ENCODE measurements at places on chromosomes 4 and X.

GRCh38 chr4:176791591-176792325, 964 bp downstream of the VEGFC start:
- peak; percentile 51 for DNase-seq

- DNase-seq, result peak; percentile 78
Measured at GRCh38 chr4:186570193-186570996, 15.0 kb upstream of the MTNR1A start.

DNA sequence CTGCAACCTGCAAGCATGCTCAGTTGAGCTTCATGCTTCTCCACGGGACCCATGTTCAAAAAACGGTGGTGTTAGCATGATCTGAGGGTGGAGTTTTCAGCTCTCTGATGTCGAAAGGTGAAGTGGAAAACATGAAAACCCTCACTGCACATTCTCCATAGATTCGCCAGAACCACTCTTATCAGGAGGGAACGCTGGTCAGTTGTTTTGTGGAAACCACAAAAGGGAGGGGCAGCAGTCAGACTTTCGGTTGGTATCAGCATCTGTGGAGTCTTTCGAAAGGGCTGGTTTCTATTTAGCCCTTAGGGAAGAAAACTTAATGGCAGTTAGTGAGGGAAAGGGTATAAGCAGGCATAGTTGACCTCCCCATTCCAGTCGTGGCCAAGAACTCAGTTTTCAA, 12.6 kb downstream of the PPA2 start:
- no peak for DNase-seq

GRCh38 chr4:35900286-35901243, 343.7 kb downstream of the ARAP2 start:
- no peak for DNase-seq

DNA sequence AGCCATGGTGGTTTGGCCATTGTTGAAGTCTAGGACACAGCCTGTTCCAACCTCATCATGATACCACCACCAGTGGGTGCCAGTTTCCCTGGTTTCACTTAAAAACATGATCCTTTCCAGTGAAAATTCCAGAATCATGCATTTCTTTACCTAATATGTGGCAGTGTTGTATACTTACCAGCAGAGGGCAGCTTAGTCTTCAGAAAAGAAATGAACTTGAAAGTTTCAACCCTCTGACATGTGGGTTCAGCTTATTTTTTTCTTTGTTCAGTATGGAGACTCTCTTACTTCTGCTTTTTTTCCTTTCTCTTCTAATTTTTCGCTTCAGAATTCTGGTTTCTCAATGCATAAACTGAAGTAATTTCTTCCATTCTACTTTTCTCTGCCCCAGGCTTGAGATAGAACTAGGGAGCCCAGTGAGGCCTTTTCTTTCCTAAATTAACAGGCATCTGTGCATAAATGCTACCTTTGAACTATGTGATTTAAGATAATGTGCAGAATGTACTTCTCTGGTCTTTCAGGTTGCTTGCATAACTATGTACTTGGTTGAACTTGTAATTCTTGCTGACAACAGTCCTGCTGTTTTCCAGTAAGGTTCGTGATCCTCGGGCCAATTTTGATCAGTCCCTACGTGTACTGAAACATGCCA, 10.7 kb downstream of the LIAS start:
- peak; percentile 82 for DNase-seq

GRCh38 chr4:3518511-3518880, 13.7 kb downstream of the LRPAP1 start:
- no peak for DNase-seq

- peak; percentile 32 for DNase-seq
Measured at GRCh38 chr4:26525136-26525770, 35.0 kb upstream of the CCKAR start.

DNA sequence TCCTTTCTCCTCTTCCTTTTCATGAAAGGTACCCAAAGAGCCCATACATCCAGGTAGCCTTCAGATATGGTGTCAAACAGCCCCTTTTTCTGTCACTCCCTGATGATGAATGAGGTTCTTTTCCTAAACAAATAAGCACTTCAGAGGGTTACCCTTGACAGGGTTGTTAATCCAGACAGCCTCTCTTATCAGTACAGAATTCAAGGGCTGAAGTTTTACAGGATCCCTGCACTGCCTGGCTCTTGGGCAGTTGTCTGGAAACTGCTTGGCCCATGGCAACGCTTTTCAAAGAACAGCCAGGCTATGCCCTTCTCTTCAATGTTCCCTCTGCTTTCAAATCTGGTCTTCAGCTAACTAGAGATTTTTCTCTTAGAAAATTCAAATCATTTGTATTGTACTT, 352.6 kb upstream of the FAM241A start:
- DNase-seq, result no peak

GRCh38 chrX:110432906-110433215, 74.2 kb downstream of the RTL9 start:
- no peak for DNase-seq

- no peak for DNase-seq
Measured at GRCh38 chr4:3708103-3708510, 58.1 kb upstream of the ADRA2C start.

DNA sequence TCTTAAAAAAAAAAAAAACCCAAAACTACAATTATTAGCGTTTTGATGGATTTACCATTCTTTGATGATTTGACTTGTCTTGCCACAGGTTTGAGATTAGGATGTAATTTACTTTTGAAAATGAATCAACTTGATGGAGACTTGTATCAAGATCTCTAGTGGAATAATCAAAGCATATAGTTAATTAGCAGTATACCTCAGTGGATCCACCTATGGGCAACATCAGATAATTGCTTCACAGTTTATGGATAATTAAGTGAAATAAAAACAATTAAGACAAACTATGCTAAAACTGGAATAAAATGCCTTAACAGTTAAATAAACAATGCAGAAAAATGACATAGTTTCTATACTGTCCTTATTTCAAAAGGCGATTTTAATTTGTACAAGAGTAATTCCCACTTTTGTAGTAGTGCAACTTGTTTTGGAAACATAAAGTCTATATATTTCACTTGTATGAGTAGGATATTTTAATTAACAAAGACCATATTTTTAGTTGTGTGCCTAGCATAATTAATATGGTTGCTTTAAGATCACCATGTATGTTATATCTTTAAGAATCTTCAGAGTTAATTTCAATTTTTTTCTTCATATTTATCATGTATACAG, 4.2 kb downstream of the CPEB2 start:
- DNase-seq, result peak; percentile 25

- no peak for DNase-seq
Measured at GRCh38 chr4:105808750-105809041, 86.6 kb upstream of the NPNT start.

DNA sequence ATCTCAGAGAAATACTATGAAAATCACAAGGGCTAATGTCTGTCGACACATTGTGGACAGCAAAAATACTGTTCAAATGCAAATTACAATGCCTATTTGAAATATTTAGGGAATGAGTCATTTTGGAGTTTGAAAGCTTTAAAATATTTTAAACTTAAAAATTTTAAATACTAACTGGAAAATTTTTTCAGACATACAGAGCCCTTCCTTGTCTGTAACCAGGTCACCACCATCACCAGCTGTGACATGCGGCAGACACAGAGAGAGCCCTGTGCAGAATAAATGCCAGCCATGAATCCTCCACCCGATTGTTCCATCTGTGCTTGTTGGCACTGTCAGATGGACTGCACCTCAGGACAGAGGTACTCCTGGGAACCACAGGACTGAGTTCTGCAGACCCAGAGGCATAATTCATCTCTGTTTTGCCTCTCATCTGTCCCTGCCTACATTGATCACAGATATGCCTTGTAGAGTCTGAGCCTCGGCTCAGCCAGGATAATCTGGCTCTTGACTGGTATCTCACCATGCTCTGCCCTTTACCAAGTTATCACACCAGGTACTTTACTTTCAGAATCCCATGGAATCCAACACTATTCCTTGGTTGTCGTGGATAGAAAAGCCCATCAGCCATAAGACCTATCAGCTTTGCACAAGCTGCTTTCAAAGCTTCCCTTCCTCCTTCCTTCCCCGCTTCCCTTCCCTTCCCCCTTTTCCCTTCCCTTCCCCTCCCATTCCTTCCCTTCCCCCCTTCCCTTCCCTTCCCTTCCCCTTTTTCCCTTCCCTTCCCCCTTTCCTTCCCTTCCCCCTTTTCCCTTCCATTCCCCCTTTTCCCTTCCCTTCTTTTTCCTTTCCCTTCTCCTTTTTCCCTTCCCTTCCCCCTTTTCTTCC, 67.2 kb downstream of the TBC1D9 start:
- DNase-seq, result no peak

DNA sequence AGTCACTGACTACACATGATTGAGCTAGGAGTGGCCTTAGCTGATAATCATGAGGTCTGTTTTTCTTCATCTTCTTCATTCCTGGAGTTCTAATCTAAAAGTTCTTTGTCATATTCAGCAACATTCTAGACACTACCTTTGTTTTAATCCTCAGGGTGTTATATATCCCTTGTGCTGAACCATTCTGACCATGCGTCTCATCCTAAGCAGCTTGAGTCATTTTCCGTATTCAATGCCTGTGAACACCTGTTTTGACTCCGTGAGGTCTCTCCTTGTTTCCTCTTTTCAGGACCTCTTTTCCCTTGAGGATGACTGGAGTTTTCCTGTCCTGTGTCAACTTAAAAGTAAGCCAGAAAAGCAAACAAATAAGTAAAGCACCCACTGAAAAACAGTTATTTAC, 597.9 kb downstream of the GBA3 start:
- DNase-seq, result peak; percentile 88

GRCh38 chrX:48793935-48794334, 7.5 kb downstream of the GATA1 start:
- no peak for DNase-seq

DNA sequence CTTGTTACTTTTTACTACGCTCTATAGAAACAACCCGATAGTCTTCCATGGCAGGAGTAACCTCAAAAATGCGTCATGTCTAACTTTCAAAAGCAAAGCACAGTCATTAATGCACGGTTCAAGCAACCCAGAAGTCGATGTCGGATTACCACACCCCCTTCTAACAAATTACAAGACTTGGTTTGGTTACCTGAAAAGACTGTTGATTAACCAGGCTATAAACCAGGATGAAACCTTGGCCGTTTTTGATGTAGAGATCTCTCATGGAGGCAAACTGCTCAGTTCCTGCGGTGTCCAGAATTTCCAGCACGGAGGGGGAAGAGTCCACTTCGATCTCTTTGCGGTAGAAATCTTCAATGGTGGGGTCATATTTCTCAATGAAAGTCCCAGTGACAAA, 2.4 kb downstream of the RAP2C start:
- DNase-seq, result no peak

- DNase-seq, result no peak
Measured at GRCh38 chr4:177264788-177265422, 44.8 kb upstream of the NEIL3 start.

GRCh38 chrX:108162265-108162664, 70.7 kb downstream of the ATG4A start:
- DNase-seq, result no peak

DNA sequence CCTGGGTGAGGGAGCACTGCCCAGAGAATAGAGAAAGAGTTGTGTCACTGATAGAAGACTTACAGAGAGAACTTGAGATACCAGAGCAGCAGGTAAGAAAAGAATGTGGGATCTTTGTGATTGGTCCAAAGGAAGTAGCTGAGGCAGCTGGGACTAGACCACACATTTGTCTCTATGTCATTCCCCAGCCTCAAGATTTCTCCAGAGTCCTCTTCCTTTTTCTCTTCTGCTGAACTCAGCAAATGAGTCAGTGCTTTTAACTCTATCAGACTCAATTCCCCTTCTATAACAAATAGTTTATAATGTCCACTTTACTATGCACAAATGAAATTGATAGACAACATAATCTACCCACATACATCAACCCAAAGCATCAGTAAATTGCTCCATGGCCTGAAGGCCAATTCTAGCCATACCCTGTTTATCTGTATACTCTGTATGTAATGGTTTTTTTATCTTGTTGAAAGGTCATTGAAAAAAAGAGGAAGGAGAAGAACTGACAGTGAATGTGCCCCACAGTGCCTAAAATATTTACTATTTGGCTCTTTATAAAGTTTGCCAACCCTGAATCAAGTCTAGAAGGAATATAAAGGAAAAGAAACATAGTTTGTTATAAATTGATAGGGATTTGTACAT, 38.2 kb downstream of the ETDC start:
- no peak for DNase-seq

GRCh38 chrX:7926501-7926900, 712 bp downstream of the PNPLA4 start:
- DNase-seq, result no peak

GRCh38 chr4:169144061-169144600, 126.6 kb downstream of the SH3RF1 start:
- DNase-seq, result peak; percentile 84

DNA sequence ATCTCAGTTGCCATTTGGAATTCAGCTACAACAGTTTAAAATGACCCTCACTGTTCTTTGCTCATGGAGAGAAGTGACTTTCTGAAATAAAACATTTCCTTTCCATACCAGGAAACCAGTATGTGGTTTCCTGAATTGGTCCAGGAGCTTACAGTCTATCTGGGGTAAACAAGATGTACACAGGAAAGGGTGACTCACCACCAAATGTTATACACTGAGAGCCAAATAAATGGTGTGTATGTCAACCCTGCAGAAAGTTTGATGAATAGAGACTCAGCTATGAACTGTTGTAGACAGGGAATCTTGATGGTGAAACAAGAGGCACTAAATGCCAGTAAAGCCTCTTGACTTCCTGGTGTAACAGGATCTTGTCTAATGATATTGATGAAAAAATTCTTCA, 100.4 kb downstream of the HS6ST2 start:
- DNase-seq, result no peak

- DNase-seq, result no peak
Measured at GRCh38 chr4:140154572-140154891, 548 bp upstream of the MAML3 start.

DNA sequence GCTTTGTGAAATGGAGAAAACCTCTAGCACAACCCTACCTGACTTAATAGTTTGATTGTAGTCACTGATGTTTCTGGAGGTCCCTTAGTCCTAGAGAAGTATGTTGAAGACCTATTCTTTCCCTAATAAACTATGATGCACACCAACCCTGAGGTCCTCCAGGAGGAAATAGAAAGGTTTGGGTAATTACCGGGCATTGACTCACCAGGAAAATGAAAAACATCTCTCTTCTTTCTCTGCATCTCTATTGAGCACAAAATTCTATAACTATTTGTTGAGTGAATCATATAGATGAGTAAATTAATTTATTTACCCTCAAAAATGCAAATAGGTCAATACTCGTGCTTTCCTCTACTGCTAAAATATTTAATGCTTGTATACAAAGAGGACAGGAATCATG, 582.4 kb upstream of the FAM241A start:
- no peak for DNase-seq

- peak; percentile 42 for DNase-seq
Measured at GRCh38 chr4:10611673-10612072, 72.9 kb downstream of the CLNK start.

GRCh38 chrX:13305108-13305507, 14.7 kb downstream of the ATXN3L start:
- DNase-seq, result no peak
